ENCODE measurements at places on chromosomes 12 and 14. TPM values are rescaled to one million over a fixed set of nuclear protein-coding genes. Genes with fewer than 3 reads are reported as not detected.

SLC6A12 gene
- 0.33 TPM for total RNA-seq

FAM222A gene
- 1.6 TPM for total RNA-seq

CARMIL3 gene
- total RNA-seq, result 3.3 TPM

IRAK3 gene
- total RNA-seq, result 0.20 TPM

PRH1 gene
- total RNA-seq, result 23.0 TPM

KRT85 gene
- not detected for total RNA-seq

LRFN5 gene
- not detected for total RNA-seq

ZNF891 gene
- total RNA-seq, result 2.3 TPM

ARMH4 gene
- not detected for total RNA-seq

ESRRB gene
- total RNA-seq, result not detected

VASH1 gene
- 8.1 TPM for total RNA-seq

LMO3 gene
- total RNA-seq, result not detected

PLD4 gene
- total RNA-seq, result not detected

CACNA2D4 gene
- total RNA-seq, result 8.2 TPM

KLHL33 gene
- 0.44 TPM for total RNA-seq

GALNT8 gene
- 0.85 TPM for total RNA-seq

ADAM21 gene
- total RNA-seq, result not detected
